ENCODE measurements at places on chromosomes 7 and 10. TPM values are rescaled to one million over a fixed set of nuclear protein-coding genes. Genes with fewer than 3 reads are reported as not detected.

The SMC3 gene
- polyA plus RNA-seq: 13.9 TPM

GRCh38 chr10:5941579-5941978 is 35.8 kb downstream of the IL15RA start:
- no peak for DNase-seq

DNA sequence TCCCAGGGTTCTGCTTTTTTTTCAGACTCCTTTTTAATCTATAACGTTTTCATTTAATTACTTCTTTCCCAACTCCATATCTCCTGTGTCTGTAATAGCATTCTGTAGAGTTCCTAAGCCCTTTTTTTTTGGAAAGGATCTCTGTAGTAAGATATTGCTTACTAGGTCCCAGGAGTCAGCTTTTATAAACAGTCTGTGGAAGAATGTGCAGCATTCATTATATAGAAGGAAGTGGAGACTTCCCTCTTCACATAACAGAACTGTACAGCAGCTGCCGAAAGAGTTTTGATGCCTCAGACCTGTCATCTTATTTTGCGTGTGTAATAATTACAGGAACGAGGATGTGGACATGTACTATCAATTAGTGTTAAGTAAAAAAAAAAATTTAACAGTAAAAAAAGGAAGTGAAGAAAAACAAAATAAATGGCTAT is 7.4 kb upstream of the STEAP4 start:
- DNase-seq: peak; percentile 14

DNA sequence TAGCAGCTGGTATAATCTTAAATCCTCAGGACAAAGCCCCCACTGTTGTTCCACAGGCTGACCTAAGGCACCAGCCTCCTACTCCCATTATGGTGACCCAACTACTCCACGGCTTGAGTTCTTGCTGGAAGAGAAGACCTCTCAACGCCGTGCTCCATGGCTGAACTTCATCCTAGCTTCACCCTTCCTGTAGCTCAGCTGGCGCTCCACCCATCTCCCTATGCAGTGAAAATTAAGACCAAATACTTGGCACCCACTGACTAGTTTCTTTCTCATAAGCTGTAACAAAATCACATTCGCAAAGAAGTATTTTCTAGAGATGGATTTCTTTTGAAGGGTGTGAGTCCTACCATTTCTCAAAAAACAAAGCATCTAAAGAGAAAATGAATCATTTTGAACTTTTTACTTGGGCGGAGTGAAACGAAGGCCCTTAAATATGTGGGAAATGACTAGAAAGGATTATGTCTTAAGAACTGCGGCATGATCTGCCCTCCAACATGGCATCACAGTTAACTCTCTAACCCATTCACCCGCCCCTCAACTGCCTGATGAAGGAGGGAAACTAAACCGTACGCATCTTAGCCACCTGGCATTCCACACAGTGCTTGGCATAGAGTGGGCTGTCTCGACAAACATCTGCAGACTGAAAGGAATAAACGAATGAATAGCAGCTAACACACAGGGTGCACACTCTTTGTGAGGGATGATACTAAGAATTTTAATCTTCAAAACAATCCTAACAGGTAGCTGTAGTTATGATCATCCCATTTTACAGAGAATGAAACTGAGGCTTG is 32.7 kb downstream of the GFRA1 start:
- no peak for DNase-seq

- no peak for DNase-seq
Measured at GRCh38 chr10:13944823-13945222, 358.1 kb downstream of the PRPF18 start.

DNA sequence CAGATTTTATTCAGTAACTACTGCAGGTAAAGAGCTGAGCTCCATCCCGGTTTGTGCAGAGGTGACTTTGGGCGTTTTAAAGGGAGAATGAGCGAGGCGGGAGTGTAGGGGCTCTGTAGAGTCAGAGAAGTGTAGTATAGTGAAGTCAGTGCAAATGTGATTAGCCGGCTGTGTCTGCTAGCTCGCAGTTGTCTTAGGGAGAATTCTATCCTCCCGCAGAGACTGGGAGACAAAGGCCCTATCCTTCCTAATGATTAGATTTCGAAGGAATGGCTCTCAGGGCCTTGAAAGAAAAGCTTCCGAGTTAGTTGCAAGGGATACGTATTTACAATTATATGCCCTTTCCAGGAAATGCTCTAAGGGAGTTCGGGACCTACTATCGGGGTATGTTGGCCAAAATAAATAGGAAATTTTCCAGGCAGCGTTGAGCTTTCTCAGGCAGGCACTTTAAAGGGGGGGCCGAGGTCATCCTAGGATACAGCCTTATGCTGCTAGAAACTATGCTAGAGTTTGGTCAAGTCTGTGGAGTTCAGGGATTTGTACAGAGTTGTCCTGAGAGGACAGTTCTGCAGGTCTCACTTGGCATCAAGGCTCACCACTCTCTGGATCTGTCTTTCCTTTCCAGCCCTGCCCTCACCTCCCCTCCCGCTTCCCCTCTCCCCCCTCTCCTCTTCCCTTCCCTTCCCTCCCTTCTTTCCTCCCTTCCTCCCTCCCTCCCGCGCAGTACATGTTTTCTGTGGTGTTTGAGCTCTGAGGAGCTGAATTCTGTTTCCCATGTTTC is 825 bp downstream of the MRPL32 start:
- no peak for DNase-seq

DNA sequence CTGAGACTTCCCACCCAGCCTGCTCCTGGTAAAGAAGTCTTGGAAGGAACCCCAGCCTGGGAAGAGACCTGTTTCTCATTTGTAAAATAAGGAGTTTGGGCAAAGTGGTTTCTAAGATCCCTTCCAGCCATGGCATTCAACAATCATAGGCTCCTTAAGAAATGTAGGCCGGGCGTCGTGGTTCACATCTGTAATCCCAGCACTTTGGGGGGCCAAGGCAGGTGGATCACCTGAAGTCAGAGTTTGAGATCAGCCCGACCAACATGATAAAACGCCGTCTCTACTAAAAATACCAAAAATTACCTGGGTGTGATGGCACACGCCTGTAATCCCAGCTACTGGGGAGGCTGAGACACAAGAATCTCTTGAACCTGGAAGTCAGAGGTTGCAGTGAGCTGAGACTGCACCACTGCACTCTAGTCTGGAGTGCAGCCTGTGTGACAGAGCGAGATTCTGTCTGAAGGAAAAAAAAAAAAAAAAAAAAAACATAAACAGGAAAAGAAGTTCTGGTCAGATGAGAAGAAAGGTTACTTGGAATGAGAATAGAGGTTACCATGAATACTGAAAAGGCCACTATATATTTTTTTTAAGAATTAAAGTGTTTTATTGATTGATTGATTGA is 15.9 kb downstream of the DLG5 start:
- DNase-seq: no peak

- no peak for DNase-seq
Measured at GRCh38 chr10:124719213-124719851, 24.8 kb downstream of the FAM53B start.

GRCh38 chr10:98510412-98510995 is 63.8 kb upstream of the HPS1 start:
- DNase-seq: no peak

GRCh38 chr7:55369427-55370400 is 4.6 kb downstream of the LANCL2 start:
- DNase-seq: no peak

The HGF gene
- polyA plus RNA-seq: 2.6 TPM

The NKX1-2 gene
- polyA plus RNA-seq: not detected

- DNase-seq: peak; percentile 53
Measured at GRCh38 chr7:139619367-139619657, 95.8 kb downstream of the CLEC2L start.

The GHRHR gene
- polyA plus RNA-seq: 0.75 TPM

GRCh38 chr10:34728361-34728760 is 86.7 kb downstream of the PARD3 start:
- no peak for DNase-seq

DNA sequence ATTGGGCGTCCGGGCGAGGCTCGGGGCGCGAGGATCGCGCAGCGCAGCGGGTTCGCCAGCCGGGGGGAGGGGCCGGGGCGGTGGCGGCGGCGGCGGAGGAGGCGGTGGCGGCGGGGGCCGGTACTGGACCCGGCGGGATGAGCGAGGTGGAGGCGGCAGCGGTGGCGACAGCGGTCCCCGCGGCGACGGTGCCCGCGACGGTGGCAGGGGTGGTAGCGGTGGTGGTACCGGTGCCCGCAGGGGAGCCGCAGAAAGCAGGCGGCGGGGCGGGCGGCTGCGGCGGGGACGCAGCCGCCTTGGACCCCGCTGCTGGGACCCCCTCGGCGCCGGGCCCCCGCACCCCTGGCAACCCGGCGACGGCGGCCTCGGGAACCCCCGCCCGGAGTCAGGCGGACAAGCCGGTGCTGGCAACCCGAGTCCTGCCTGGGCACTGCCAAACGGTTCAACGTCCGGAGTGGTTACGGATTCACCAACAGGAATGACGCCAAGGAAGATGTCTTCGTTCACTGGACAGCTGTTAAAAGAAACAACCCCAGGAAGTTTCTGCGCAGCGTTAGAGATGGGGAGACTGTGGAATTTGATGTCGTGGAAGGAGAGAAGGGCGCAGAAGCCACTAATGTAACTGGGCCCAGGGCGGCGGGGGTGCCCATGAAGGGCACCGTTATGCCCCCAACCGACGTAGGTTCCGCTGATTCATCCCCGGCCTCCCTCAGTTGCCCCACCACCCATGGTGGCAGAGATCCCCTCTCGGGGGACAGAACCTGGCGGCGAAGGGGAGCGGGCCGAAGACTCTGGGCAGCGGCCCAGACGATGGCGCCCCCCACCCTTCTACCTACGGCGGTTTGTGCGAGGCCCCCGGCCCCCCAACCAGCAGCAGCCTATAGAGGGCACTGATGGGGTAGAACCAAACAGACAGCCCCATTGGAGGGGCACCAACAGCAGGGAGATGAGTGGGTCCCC is 100.3 kb upstream of the CPXM2 start:
- peak; percentile 44 for DNase-seq

The FAM25C gene
- polyA plus RNA-seq: not detected

DNA sequence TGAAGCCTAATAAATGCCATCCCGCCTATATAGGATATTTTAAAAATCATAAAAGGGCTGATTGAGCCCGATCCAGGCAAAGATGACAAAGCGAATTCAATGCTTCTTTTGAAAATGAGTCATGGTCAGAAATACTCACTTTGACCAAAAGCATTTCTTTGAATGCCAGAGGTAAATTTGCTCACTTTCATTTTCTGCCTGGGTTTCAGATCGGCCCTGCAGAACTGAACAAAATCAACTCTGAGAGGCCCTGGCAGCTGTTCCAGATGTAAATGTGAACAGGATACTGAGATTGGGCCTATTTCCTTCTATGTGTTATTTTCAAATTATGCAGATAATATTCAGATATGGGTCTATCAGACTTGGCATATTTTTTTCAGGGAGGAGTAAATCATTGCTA is 114.8 kb upstream of the ARID5B start:
- DNase-seq: no peak

- no peak for DNase-seq
Measured at GRCh38 chr10:9792181-9792580, 1225.5 kb upstream of the CELF2 start.

DNA sequence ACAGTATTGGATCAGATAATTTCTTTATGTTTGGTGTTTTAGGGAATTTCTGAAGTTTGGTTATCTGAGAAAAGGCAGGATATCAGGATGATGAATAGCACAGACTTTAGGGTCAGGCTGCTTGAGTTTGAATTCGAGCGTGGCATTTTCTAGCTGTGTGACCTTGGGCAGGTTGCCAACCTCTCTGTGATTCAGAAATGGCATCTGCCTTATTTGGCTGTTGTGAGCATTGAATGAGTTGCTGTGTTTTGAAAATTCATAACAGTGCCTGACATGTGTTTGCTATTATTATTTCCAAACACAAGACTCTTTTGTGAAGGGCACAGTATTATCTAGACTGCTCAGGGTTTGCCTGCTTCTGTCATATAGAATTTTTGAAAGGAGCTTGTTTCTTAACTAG is 66.9 kb downstream of the NXPH1 start:
- DNase-seq: no peak

- no peak for DNase-seq
Measured at GRCh38 chr10:12187321-12187905, 8.3 kb downstream of the NUDT5 start.

GRCh38 chr10:43229208-43230061 is 37.4 kb downstream of the RASGEF1A start:
- DNase-seq: peak; percentile 54

The DYNC1I1 gene
- polyA plus RNA-seq: 2.3 TPM

GRCh38 chr7:147971606-147972110 is 618.9 kb upstream of the C7orf33 start:
- DNase-seq: no peak

The STK31 gene
- polyA plus RNA-seq: 0.15 TPM

The SPDYE8 gene
- not detected for polyA plus RNA-seq

- DNase-seq: no peak
Measured at GRCh38 chr7:151575410-151575809, 55.7 kb upstream of the RHEB start.

The NSUN5 gene
- 24.2 TPM for polyA plus RNA-seq

- DNase-seq: no peak
Measured at GRCh38 chr7:45923818-45924217, 2.7 kb upstream of the IGFBP3 start.

GRCh38 chr10:5364374-5364773 is 392 bp upstream of the UCN3 start:
- DNase-seq: no peak

The NRCAM gene
- 16.8 TPM for polyA plus RNA-seq

DNA sequence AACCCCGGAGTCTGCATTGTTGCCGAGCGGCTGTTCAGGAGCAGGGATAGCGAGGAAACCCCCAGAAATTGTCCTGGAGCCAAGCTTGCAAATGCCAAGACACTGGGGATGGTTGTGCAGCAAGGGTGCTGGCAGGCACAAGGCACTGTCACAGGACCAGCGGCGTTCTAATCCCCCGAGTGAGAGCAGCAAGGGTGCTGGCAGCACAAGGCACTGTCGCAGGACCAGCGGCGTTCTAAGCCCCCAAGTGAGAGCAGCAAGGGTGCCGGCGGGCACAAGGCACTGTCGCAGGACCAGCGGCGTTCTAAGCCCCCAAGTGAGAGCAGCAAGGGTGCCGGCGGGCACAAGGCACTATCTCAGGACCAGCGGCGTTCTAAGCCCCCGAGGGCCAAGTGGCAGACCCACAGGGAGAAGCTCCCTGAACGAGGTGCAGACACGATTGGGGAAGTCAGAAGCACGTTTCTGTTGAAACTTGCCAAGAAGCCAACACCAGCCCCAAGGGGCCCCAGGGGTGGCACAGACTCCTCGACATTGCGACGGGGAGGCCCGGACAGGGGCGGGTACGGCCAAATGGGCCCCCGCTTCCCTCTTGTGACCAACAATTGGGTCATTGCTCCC is 40.4 kb upstream of the INPP5A start:
- no peak for DNase-seq

The PPP1R17 gene
- not detected for polyA plus RNA-seq

The SSC4D gene
- polyA plus RNA-seq: 12.9 TPM

- no peak for DNase-seq
Measured at GRCh38 chr7:55641273-55641691, 69.0 kb upstream of the VOPP1 start.

DNA sequence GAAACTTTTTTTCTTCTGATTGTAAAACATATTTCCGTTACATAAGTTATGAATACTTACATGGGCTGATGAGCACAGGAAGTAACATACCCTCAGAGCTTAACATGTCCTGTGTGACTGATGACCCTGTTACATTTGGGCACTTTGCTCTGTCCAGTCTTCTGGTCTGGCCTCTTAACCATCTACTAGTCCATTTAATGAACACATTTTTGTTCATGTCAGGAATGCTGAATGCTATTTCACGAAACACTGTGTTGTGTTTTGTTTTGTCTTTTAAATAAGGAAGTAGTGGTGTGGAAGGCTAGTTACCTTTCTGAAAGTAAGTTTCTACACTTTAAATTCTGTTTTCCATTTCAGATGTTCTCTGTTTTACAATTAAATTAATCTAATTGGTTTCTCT is 77.7 kb downstream of the RBM33 start:
- DNase-seq: no peak

- DNase-seq: no peak
Measured at GRCh38 chr10:47116445-47116844, 183.6 kb upstream of the GDF10 start.

The OR2A42 gene
- 0.13 TPM for polyA plus RNA-seq

The CISD1 gene
- polyA plus RNA-seq: 216 TPM
